NB4 (cell line): ENCODE measurements at places on chromosomes 1 and 21.

DNA sequence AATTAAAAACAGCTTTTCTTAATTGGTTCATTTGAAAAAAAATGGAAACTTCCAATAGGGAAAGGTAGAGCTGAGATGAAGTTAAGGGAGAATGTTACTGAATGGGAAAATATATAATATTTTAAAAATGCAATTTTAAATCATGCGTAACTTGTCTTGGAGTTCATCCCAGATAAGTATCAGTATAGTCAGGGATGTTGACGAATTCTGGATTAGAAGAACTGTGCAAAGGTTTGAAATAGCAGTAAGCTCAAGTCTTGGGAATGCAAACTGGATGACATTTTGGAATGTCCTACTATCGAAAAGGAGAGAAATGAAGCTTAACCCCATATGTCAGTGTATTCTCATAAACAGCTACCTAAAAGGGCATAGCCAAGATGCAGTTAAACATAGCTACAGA lies 4.0 kb upstream of the ST6GALNAC3 start:
- DNase-seq, result no peak

GRCh38 chr1:94105957-94106529 lies 14.9 kb downstream of the ABCA4 start:
- DNase-seq, result peak; percentile 28

GRCh38 chr1:217137210-217137881 lies 414.1 kb upstream of the ESRRG start:
- DNase-seq, result no peak

DNA sequence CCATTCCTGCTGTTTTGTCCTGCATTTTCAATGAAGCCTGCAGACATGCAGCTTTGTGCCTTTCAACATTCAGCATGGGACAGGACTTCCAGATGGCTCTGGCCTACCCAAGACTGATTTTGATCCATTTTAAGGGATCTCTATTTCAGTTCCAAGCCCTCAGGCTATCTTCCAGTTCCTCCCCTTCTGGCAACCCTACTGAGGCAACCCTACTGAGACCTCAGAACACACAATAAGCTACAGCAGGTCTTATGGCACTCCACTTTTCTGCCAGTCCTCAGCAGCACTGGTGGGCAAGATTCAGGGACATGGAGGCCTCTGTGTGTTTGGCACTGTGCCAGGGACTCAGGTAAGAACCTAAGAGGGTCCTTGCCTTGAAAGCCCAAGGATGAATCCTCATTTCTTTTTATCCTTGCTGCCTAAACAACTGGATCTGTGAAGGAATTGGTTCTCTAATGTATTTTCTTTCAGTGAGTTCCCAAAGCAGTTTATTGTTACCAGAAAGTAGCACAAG lies 50.7 kb downstream of the MAB21L3 start:
- DNase-seq, result no peak

GRCh38 chr1:200121421-200121820 lies 93.9 kb downstream of the NR5A2 start:
- no peak for DNase-seq

DNA sequence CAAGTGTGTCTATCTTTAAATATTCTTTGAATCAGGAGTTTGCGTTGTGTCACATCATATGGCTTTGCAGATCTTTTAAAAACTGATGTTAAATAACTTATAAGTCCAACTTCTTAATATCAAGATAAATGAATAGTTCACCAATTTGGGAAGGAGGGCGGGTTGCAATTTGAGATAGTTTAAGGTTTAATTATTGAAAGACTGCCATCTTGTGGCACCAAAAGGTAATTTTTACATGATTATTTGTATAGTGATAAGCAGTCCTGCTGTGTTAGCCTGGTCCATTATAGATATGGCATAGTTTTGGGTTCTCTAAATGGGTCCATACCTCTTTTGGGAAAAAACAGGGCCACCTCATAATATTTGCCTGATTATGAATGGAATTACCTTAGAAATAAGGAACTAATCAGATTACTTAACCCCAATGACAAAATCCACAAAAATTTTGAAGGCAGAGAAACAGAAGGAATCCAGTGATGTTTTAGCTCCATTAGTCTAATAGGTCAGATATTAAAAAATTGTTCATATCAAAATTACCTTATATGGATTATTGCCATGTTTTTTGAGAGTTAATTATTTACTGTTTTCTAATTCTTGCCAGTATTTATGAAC lies 64.3 kb downstream of the PRKAA2 start:
- DNase-seq, result peak; percentile 45

- DNase-seq, result no peak
Measured at GRCh38 chr1:107358619-107359327, 217.9 kb downstream of the NTNG1 start.

- DNase-seq, result no peak
Measured at GRCh38 chr1:192916021-192916420, 107.2 kb downstream of the RGS2 start.

GRCh38 chr1:227263869-227264268 lies 54.4 kb downstream of the CDC42BPA start:
- DNase-seq, result no peak

DNA sequence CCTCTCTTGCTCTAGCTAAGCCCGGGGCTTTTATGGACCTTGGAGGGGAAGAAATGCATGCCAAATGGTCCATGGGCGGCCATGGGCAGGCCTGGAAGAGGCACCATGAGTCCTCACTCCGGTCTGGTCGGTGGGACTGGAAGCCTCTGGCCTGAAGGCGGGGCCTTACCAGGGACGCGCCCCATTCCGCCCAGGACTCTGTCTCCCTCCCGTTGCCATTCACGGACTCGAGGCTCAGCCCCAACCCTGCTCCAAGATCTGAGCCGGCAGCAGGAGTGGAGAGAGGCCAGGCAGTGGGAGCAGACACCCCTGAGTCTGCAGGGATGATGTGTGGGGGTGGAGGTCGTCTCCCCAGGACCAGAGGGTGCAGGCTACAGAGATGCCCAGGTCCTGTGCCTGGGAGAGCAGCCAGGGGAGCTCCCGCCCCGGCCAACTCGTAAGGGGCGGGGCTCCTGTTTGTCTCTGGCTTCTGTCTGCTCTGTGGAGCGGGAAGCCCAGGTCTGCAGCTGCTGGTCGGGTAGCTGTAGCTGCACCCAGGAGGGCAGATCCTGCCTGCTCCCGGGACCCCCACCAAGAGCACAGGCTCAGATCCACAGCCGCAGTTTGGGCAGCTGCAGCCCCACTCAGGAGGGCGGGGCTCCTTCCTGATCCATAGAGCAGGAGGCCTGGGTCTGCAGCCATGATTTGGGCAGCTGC lies 8.3 kb upstream of the KANK4 start:
- DNase-seq, result no peak

DNA sequence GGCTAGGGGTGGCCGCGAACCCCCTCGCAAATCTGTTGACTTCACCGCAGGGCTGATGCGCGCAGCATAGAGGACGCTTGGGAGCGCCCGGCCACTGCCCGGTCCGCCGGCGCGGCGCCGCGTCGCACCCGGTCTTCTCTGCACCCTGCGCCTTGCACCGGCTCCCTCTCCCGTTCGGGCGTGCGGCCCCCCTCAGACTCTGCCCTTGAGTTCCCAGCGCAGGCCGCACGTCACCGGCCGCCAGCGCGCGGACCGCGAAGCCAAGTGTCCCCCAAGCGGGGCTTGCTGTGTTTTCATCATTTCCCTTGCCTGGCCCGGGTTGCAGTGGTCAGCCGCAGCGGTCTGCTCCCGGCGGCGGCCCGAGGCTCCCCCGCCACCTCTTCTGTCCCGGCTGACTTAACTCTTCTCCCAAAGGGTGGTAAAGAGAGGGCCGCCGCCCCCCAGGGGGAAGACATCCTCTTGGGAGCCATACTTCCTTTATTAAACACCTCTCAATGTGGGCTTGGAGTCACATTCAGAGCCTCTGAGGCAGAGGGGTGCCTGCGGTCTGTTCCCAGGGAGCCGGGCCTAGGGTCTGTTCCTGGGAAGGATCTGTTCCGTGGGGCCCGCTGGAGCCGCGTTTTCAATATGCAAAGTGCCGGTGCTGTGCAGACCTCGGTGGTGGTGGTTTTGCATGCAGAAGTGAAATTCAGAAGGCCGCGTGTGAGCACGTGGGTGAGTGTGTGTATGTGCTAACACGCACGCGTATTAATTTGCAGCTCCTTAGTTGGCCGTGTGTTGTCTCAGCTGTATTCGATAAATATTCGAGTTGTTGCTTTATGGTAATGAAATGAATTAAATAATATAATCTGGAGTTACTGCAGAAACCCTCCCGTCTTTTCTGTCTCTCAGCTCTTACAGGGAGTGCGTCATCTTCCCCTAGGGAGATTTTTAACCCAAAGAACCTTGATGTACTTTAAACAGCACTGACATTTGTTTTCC lies 17.6 kb downstream of the PBX1 start:
- no peak for DNase-seq

DNA sequence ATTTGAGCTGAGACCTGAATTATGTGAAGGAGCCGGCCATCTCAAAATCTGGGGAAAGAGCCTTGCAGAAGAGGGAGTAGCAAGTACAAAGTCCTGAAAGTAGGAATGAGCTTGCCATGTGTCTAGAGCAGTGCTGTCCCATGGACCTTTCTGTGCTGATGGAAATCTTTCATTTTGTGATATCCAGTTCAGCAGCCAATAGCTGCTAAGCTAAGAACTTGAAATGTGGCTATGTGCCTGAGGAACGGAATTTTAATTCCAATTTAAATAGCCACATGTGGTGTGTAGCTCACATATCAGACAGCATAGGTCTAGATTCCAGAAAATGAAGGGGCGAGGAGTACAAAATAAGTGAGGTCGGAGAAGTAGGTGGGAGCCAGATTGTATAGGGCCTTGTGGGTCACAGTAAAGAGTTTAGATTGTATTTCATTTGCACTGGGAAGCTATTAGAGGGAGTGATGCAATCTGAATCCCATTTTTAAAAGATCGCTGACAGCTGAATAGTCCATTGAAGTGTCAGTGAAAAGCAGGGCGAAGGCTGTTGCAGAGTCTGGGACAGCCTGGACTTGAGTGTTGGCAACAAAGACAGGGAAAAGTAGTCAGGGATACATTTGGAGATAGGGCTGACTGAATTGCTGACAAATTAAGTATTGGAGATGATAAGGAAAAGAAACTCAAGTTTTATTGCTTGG lies 80.3 kb downstream of the TMEM200B start:
- DNase-seq, result no peak

DNA sequence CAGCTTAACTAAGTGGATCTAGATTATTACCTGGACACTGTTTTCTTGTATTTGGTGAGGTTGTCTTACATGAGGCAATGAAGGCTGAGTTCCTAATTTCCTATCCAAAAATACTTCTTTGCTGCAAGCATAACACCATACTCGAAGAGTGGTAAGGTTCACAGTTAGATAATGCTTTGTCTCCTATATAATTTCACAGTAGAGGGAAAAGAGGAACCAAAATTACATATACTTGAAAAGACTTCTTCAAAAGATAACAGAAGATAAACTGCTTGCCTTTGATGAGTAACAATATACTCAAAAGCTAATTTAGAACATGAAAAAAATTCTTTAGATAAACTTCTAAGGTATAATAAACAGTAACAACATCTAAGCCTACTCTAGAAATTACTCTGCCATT lies 20.4 kb downstream of the USP33 start:
- peak; percentile 13 for DNase-seq

DNA sequence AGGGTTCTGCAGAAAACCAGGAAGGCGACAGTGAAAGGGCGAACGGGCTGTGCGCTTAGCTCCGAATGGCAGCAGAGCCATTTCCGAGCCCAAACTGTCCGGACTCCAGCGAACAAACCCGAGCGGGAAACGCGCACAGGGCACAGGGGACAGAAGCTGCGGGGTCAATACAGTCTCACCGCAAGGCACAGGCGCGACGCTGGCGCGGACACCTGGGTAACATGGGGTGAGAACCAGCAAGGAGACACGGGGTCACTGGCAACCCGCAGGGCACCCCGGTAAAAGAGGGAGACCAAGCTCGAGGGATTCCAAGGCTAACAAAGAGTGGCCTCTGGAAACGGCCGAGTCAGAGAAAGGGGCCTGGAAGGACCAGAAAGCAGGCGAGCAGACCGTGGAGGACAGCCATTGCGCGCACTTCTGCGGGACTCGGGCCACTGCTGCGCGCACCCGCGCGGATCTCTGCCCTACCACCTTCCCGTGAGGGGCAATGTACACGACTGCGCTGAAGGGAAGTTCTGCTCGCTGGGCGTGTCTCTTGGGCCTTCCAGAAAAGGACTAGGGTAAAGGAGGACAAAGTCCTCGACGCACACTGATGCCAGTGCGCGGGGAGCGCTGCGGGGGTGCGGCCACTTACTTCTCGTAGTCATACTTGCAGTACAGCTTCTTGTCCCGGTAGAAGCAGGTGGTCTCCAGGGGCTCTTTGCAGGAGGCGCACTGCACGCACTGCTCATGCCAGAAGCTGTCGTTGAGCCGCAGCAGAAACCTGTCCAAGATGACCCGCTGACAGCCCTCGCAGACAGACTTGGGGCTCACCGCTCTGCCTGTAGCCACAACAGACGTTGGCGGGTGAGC lies 3.8 kb downstream of the LMX1A start:
- no peak for DNase-seq

DNA sequence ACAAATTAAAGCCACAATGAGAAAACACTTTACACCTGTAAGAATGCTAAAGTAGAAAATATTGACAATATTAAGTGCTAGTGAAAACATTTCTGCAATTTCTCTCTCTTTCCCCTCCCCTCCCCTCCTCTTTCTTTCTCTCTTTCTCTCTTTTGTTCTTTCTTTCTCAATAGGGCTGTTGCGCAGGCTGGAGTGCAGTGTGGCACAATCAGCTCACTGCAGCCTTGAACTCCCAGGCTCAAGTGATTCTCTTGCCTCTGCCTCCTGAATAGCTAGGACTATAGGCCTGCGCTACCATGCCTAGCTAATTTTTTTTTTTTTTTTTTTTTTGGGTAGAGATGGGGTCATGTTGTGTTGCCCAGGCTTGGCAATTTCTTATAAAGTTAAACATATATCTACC lies 5.9 kb upstream of the SHISAL2A start:
- peak; percentile 37 for DNase-seq

DNA sequence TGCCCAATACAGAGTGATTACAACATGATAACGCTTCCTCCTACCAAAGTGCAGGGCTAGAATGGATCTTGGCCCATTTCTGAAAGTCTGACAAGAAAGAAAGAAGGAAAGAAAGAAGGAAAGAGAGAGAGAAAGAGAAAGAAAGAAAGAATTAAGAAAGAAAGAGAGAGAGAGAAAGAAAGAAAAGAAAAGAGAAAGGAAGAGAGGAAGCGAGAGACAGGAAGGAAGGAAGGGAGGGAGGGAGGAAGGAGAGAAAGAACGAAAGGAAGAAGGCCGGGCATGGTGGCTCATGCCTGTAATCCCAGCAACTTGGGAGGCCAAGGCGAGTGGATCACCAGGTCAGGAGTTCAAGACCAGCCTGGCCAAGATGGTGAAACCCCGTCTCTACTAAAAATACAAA lies 44.1 kb upstream of the PPM1J start:
- no peak for DNase-seq

GRCh38 chr1:162663086-162663485 lies 30.8 kb downstream of the DDR2 start:
- DNase-seq, result no peak
